Fibroblast of lung (primary cell): ENCODE measurements at places on chromosomes 7 and 10. TPM values are rescaled to one million over a fixed set of nuclear protein-coding genes. Genes with fewer than 3 reads are reported as not detected.

GRCh38 chr10:114283091-114283490, 44.0 kb downstream of the VWA2 start:
- no peak for DNase-seq

- DNase-seq = no peak
Measured at GRCh38 chr10:316390-316789, 181.1 kb downstream of the ZMYND11 start.

DNA sequence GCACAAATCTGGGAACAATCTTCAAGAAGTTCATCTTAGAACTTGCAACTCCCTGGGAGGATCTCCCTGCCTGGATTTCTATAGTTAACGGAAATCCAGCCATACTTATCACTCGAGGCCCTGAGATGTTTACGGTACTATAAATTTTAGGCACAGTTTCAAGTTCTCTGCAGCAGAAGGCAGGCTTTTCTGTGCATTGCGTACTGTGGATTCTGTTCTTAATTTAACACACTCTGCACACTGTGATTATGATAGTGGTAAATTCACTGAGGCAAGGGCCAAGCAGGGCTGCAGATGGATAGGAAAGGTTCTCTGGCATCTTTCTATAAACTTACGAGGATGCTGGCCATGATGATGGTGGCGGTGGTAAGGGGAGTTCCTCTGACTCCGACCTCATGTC, 10.6 kb downstream of the INHBA start:
- DNase-seq = no peak

GRCh38 chr10:132063432-132063831, 2.3 kb upstream of the JAKMIP3 start:
- no peak for DNase-seq

DNA sequence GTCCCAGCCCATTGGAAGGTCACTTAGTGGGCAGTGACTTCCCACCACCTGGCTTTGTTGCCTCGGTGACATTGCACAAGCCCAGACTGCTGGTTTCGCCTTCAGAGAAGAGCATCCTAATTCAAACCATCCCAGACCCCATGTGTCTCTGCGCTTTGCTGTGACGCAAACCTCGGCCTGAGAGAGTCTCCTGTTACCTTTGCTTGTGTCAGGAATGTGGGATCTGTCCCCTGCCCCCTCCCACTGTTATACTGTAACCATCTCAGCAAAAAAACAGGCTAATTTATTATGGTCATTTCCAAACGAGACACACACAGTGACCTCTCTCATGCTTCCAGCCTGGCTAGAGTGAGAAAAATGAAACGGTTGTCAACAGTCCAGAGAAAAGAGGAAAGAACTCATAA, 25.0 kb upstream of the AQP1 start:
- peak; percentile 17 for DNase-seq

DNA sequence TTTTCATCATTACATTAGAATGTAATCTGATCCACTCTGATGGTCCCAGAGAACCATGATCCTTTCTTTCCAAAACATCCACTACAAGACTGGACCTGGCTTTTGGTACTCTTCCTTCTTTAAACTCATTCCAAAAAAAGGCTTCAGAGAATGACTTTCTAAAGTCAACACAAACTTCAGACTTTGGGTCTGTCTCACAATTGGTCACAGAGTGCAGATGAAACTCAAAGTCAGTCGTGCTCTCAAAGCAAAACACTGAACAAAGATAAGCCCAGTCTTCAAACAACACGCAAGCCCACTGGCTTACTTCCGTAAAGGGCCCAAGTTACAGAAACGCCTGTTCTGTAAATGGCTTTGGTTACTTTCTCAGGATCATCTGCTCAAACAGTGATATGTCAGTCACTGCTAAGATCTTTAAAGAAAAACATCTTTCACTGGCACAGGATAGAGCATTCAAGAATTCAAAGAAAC, 250.9 kb upstream of the MKLN1 start:
- peak; percentile 27 for DNase-seq

- no peak for DNase-seq
Measured at GRCh38 chr7:23294549-23295400, 4.4 kb upstream of the MALSU1 start.

- no peak for DNase-seq
Measured at GRCh38 chr7:20896996-20897395, 110.3 kb upstream of the SP8 start.

- DNase-seq = peak; percentile 64
Measured at GRCh38 chr10:89478739-89479654, 56.4 kb downstream of the SLC16A12 start.

DNA sequence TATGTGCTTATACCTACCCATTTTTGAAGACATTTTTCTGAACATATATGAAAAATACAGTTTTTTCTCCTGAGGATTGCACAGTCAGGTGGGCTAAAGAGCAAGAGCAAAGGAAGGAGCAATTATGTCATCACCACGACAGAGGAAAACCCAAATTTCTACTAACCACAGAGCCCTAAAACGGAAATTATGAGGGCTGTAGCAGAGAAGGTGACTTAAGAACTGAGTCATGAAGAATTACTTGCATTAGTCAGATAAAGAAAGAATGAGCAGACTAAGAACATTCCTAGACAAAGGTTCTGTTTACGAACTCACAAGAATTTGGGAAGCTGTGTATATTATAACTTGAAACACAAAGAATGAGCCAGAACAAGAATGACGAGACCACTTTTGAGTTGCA, 974.4 kb downstream of the NXPH1 start:
- peak; percentile 13 for DNase-seq

GRCh38 chr10:35492386-35493195, 112.5 kb upstream of the GJD4 start:
- no peak for DNase-seq

DNA sequence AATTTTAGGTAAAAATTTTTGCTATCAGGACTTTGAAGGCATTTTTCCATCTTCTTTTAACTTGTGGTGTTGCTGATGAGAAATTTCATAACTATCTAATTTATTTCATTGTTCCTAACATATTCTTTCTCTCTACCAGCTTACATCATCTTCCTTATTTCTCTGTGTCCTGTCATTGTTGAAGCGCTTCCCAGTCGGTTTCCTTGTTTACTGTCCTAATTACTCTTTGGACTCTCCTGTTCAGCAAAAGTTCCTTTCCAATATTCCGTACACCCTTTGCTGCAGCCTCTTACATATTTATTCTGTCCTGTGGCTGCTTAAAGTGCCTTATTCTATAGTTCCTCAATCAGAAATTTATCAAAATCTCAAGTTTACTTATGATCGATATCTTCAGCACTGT, 609.0 kb upstream of the FZD8 start:
- DNase-seq = no peak

- no peak for DNase-seq
Measured at GRCh38 chr7:34184466-34184865, 279.1 kb downstream of the BMPER start.

DNA sequence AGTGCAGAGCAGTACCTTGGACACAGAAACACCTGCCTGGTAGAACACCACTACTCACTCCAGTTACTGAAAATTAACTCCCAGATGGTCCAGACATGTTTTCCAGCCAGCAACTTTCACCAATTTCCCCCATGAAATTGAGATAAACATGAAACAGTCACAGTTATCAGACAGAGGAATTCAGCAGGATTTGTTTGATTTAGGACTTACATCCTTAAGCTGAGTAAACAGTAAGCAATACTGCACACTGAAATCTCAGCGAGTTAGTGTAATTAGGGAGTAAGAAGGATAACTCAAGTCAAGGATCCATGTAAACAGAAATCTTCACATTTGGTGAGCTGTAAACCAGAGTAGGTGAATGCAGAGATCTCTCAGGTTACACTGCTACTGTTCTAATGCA, 353.5 kb downstream of the ELMO1 start:
- DNase-seq = no peak

DNA sequence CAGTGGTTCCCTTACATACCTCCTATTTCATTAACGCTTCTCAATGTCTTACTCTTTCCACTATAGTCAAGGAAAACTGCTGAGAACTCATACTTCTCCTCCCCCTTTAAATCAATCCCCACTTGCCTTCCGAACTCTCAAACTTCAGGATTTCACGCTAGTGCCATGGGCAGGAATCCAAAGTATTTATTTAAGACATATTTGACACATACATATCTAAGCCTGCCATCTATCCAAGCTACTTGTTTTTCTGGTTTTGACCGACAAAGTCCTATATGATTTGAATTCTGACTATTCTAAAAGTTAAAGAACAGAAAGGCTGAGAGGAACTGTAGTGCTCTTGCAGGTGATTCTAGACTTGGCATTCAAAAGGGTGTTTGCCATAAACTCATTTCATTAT, 51.8 kb downstream of the CCDC6 start:
- DNase-seq = no peak

DNA sequence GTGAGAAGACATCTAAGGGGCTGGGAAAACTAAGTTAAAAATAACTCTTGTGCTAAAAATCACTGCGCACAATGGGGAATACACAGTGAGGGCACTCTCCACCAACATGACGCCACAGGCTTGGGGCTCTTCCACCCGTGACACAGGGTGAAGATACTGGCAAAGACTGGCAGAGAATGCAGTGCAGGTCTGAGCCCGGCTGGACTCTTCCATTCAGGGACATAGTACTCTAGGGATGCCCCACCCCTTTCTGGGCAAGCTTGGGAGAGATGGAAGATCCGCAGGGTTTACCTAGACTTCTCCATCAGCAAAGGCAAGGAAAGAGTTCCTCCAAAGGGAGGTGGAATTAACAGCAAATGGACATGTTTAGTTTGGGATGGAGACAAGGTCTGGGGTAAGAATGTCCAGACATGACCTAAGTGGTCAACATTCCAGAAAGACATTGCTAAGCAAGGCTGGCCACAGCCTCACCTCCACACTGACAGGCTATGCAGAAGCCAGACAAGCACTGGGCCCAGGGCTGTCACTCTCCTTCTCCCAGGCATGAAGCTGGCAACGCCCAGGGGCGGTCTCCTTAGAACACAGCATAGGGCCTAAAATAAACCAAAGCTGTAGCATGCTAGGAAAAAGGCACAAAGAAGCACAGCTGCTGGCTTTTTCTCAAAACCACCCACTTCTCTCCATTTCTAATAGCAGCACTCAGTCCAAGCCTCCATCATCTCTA, 28.1 kb downstream of the XPNPEP1 start:
- DNase-seq = peak; percentile 51

DNA sequence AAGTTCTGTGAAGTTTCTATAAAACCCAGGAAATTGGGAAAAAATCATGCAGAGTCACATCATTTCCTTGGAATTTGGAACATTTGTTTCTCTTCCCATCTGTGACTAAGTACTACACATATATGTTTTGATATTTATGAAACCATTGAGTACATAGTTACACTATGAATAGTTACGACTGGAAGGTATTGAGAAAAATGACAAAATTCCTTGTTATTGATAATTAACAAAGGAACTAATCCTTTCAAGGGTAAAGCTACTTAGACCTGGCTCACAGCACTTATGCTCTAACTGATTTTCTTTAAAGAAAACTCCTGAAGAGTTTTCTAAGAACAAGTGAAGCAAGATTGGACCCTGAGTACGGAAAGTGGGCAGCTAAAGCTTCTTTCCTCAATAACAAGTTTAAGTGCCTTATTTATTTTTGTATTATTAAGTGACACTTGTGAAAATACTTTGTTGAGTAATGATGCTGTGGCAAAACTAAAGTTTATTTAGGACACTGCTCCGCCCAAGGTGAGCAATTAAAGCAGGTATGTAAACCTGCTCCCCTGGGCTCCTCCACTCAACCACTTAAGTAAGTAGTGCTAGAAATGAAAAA, 12.0 kb upstream of the GLCCI1 start:
- peak; percentile 64 for DNase-seq

DNA sequence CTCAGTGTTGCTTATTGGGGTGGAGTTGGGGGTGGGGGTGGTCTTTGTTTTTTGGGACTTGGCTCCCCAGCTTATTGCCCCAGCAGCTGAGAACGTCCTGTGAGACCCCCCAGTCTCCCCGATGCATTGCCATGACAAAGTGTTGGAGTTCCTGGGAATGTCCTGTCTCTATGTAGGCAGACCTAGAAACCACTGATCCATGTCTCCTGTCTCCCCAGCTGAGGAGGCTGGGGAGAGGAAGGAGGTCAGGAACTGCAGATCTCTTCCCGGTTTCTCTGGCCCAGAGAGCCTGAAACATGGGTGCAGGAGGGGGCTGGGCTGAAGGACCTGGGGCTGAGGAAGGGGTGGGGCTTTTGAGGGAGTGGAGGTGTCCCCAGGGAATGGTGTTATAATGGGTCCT, 80.2 kb upstream of the GTF2IRD1 start:
- DNase-seq = no peak

DNA sequence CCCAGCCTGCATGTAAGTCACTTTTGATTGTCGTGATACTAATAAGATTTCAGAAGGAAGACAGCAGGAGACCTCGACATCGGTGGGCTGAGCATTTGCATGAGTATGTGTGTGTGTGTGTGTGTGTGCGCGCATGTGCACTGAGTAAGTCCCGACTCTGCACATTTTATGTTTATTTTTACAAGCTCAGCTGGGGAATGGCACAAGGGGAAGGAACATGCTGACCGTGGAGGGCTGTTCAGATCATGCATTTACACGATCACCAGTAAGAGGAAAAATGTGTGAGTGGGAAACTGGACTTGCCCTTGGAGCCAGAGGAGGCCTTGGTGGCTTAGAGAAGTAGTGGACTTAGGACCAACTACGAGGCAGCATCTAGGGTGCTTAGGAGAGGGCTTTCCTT, 41.3 kb downstream of the IL2RA start:
- no peak for DNase-seq

DNA sequence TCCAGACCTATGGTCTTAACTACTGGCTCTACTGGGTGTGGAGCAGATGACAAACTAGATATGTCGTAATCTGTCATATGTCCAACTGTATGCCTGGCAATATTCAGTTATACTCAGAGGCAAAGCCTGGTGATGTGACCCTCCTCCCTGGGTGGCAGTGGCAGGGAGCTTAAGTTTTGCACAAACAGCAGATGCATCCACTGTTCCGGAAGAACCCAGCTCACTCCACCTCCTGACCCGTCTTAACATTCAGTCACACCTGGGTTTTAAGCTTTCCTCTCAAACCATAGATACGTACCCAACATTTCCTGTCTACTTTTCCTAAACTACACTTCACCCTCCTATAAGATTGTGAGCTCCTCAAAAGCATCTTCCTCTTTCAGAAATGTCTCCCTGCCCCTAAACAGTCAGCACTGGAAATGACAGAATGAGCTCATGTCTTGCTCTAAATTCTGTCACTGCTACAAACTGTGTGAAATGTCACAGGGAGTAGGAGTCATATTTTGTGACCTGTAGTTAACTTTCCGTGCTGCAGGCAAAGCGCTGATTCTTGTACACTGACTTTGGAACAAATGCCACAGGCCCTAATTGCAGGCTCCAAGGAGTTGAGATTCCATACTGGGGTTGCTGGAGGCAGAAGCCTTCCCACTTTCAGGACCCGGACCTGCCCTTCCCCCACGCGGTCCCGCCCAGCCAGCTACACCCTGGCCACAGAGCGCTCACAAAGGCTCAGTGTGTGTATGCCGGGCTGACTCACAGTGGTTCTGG, 23.9 kb downstream of the SCD start:
- peak; percentile 94 for DNase-seq

GRCh38 chr10:52250510-52250909, 63.6 kb upstream of the DKK1 start:
- DNase-seq = no peak

IKZF5 gene
- polyA plus RNA-seq = 8.9 and 12.5 TPM in 2 replicates

SEMA4G gene
- 3.2 and 3.5 TPM in 2 replicates for polyA plus RNA-seq

FOXP2 gene
- 2.8 and 5.4 TPM in 2 replicates for polyA plus RNA-seq

MSS51 gene
- polyA plus RNA-seq = 0.43 and 0.78 TPM in 2 replicates

EVX1 gene
- polyA plus RNA-seq = not detected in 2 replicates

NEURL1 gene
- 0.11 and 0.12 TPM in 2 replicates for polyA plus RNA-seq

OPN4 gene
- not detected in 2 replicates for polyA plus RNA-seq

C10orf62 gene
- polyA plus RNA-seq = not detected in 2 replicates

HABP2 gene
- polyA plus RNA-seq = not detected in 2 replicates

MINDY4 gene
- polyA plus RNA-seq = 3.9 and 6.3 TPM in 2 replicates

CNNM1 gene
- 0.20 and 1.0 TPM in 2 replicates for polyA plus RNA-seq

HOXA1 gene
- polyA plus RNA-seq = 0.58 and 0.83 TPM in 2 replicates

LIPA gene
- polyA plus RNA-seq = 80.6 and 105 TPM in 2 replicates

BAZ1B gene
- 30.5 and 41.5 TPM in 2 replicates for polyA plus RNA-seq

C10orf143 gene
- polyA plus RNA-seq = 1.5 and 1.9 TPM in 2 replicates

KCNMA1 gene
- 31.0 and 70.0 TPM in 2 replicates for polyA plus RNA-seq
